ENCODE measurements at places on chromosomes 1 and 21.
A peak's percentile ranks its signal among the peaks of the same experiment; 100 is the strongest.

- no peak for DNase-seq
Measured at GRCh38 chr1:45820173-45820572, 16.8 kb downstream of the MAST2 start.

GRCh38 chr1:10340930-10341590 is 57.8 kb upstream of the PGD start:
- no peak for DNase-seq

DNA sequence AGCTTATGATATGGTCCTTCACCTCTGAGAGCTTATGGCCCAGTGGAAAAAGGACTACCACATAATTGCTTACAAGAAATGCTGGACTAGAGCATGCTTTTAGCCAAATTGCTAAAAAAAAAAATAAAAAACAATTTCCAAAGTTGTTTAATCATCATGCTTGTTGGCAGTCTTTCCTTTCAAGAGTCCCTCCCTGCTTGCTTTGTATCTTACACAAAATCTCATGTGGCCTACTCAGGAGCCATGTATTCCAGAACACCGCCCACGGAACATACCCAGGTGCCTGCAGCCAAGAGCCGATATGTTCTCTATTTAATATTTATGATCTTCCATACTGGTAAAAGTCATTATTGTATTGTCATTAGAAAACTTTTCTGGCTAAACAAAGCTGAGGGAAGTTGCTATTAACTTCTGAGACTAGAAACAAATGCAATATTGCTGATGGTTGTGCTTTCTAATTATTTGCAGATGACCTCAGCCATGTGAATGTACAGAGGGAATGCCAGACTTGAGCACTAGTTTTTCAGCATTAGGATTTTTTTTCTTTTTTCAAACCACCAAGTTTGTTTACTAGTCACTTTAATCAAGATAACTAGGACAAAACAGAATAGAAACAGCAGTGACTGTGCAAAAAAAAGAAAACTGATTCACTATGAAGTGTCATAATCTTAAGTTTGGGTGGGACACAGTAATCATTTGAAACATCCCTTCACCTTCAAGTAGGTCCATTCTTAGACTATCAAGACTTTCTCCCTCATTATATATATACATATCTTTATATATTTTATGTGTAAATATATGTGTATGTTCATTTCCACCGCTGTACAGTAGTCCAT is 129.3 kb upstream of the GORAB start:
- DNase-seq: no peak

DNA sequence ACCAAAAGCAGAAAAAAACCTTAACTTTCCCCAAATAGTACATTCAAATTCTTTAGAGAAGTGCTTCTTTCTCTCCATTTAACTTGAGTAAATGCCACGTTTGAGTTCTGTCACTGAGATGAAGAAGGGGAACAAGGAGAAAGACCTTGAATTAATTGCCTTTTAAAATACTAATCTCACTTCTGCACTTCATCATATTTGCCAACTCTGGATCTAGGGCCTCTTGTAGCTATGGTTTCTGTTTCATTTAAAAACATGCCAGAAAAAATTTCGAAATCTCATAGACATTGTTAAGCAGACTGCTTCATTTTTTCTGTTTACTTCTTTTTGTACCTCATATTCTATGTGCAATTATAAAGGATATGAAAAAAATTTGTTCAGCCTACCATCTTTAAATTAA is 24.6 kb downstream of the MIXL1 start:
- no peak for DNase-seq

GRCh38 chr1:224623743-224624333 is 7.7 kb downstream of the CNIH3 start:
- DNase-seq: peak; percentile 52

GRCh38 chr1:230231774-230232145 is 164.7 kb downstream of the GALNT2 start:
- peak; percentile 45 for DNase-seq

DNA sequence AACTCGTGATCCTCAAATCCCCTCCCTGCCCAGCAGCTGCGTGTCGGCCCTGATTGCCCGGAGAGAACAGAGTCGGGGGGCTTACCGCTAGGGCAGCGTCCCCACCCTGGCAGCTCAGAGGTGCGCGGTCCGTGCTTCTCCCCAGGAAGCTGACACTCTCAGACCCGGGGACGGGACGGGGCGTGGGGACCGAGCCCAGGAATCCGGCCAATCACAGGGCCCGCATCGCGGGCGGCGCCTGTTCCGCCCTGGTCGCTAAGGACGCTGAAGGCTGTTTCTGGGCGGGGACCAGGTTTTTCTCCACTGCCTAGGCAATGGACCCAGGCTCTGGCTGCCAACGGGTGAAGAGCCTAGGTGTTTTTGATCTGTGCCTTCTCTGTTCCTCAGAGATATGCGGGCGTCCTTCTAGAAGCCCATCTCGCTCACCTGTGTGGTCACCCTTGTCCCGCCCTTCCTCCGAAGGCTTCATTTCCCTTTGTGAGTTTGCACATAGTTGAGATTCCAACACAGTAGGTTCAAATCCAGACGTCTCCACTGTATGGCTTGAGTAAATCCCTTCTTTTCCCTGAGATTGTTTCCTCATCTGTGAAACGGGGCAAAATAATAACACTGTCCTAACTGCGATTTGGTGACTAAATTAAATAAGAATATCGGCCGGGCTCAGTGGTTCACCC is at the start of gene C1orf87:
Gene C1orf87 (minus strand): TSS at position 166 of the 674 bp plus-strand sequence. CDS start 1,127 bp downstream, outside the sequence.
- no peak for DNase-seq

GRCh38 chr1:92572520-92572919 is 85.8 kb upstream of the GFI1 start:
- no peak for DNase-seq

DNA sequence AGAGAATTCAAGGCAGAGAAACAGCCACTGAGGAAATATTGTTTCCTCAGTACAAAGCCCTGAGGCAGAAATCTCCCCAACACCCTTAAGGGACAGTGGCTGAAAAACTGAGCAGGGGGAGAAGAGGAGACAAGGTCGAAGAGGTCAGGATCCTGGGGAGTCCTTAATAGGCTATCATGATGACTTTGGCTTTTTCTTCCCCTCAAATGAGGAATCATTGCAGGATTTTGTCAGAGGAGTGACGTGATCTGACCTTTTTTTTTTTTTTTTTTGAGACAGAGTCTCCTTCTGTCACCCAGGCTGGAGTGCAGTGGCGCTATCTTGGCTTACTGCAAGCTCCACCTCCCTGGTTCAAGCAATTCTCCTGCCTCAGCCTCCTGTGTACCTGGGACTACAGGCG is 10.2 kb downstream of the MAP7D1 start:
- DNase-seq: no peak

GRCh38 chr21:17455028-17455353 is 57.9 kb upstream of the CXADR start:
- no peak for DNase-seq

- no peak for DNase-seq
Measured at GRCh38 chr21:45089964-45090363, 15.6 kb downstream of the ADARB1 start.

DNA sequence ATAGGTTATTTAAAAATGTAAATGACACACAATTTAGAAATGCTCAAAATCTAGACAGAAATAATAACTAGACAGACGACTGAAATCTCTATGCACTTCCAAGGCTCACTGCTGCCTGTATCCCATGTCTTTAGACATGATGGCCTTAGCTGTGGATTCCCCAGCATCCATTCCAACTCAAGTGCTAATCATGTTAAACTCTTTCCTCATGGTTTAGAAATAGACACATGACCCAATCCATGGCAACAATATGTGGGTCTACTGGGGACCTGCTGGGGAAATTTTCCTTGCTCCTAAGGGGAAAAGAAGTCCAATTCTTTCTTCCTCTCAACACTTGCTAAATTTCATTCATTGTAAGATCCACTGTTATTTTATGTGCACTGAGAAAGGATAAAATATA is 188.5 kb downstream of the SLC45A1 start:
- no peak for DNase-seq

GRCh38 chr1:73009311-73009710 is 727.0 kb upstream of the NEGR1 start:
- no peak for DNase-seq

DNA sequence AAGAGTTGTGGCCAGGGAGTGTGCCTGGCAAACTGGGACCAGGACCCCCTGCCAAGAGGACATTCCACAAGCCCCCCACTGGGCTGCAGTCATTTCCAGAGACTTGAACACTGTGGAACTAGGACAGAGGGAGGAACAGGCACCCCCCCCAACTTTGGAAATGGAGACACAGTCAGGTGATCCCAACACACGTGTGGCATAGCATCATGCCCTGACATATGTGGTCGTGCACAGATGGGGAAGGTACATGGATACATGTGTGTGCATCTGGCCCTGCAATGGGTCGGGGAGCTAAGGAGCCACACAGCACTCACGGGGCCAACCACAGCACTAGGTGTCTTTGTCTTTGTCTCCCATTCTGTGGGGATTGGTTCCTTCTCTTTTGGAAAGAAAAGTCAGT is 6.6 kb upstream of the TFF3 start:
- no peak for DNase-seq

- no peak for DNase-seq
Measured at GRCh38 chr21:38621132-38621531, 122.9 kb upstream of the ERG start.

DNA sequence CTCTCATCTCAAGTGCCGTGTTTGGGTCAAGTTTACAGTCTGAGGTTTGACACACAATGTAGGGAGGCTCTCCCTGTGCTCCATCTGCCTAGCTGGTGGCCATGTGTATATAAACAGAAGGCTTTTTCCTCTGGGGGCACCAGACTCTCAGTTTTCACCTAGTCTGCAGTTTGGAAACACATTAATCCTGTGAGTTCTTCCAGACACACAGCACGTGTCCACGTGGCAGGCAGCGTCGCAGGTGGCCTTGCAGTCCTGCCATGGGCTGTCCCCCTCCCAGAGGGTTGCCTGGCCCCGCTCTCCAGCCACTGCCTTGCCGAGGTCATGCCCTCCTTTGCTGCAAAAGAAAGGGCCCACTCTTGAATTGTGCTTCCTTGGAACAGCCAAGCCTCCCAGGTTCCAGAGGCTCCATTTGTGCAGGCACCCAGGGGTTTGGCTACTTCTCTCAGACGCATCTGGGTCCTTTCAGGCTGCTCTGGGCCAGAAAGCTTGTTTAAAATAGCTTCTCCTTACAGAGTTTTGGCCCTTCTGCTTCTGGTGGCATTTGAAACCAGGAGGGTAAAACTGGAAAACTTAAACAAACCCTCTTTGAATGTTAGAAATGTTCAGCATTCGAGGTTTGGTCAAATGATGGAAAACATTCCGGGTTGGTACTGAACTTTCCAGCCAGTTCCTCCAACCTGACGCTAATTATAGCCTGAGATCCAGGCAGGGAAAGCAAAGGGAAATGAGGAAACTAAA is 4.4 kb upstream of the RUNX1 start:
- DNase-seq: no peak

- DNase-seq: no peak
Measured at GRCh38 chr1:76919085-76919484, 51.8 kb downstream of the ST6GALNAC5 start.
